ELR (cell line): ENCODE measurements at places on chromosomes 2 and 18.

GRCh38 chr2:229174794-229175496, 96.1 kb downstream of the PID1 start:
- DNase-seq: peak; percentile 79

DNA sequence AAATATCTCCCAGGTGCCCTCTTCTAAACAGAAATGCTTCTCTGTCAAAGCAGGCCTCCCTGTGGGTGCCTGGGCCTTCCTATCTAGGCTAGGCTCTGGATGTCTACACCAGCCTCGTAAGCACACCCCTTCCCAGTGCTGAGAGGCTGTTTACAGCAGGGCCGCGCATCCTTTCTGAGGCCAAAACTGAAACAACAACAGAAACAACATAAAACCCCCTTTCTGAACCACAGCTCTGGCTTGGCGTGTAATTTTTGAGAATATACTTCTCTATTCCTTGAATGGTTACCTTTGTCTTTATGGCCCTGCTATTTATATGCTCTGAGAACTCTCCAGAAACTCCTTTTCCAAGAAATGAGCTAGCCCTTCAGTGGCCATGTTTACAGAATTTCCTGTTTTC, 118.4 kb downstream of the BCL2L11 start:
- DNase-seq: no peak

DNA sequence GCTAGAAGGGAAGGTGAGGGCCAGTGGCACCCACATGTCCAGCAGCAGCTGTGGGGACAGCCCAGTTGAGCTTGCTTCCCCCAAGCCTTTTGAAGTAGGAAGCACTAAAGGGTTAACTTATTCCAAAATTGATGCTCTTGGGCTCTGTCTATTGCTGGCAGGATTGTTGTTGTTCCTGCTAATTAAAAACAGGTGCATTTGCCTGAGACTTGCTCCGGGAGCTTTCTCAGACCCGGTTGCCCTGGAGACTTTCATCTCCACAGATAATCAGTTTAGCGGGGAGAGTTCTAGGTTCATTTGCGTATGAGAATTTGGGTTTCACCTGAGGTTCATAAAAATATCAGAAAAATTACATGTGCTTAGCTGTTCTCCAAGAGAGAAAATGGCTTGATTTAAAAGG, 277.3 kb downstream of the LRATD1 start:
- DNase-seq: no peak

DNA sequence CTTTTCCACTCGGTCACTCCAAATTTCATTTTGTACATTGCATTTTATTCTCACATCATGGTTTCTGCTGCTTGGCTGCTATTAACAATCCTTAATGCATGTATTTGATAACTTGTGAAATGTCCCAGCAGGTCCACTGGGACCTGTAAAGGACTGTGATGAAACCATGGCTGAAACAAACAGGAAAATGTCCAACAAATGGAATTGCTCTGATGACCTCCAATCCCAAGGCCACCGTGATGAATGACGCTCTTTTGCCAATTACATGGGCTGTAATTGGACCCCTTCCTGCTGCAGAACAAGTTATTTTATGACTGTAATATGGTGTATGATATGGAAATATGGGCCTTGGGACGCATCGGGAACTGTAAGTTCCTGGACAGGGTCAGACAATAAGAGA, 224.2 kb upstream of the CXCR4 start:
- DNase-seq: no peak

- no peak for DNase-seq
Measured at GRCh38 chr2:206345606-206346005, 71.1 kb downstream of the ZDBF2 start.

DNA sequence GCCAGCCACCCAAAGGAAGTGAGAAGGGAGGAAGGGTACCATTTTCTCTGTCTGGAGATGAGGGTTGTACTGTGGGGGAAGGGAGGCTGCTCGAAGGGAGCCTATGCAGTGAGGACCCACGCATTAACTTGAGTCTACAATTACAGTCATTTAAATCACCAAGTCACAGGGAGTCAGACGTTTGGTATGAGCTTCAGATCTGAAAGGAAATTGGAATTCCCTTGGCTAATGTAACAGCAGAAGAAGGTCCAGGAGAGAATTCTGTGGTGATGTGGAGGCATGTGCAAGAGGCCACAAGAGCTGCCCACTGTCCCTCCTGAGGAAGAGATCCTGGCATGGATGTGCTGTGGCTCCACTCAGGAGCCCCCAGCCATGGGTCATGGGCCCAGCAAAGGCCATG, 22.5 kb downstream of the DAPL1 start:
- DNase-seq: peak; percentile 27

- DNase-seq: no peak
Measured at GRCh38 chr2:86213699-86214502, 14.6 kb downstream of the MRPL35 start.

- DNase-seq: no peak
Measured at GRCh38 chr2:135093193-135093592, 41.1 kb downstream of the RAB3GAP1 start.

GRCh38 chr2:25596516-25597244, 76.7 kb downstream of the DTNB start:
- no peak for DNase-seq

GRCh38 chr2:24618144-24618543, 127.1 kb downstream of the NCOA1 start:
- no peak for DNase-seq

GRCh38 chr2:106857882-106858478, 28.0 kb downstream of the ST6GAL2 start:
- DNase-seq: no peak

GRCh38 chr18:45169610-45170009, 445.7 kb upstream of the SLC14A2 start:
- peak; percentile 73 for DNase-seq

DNA sequence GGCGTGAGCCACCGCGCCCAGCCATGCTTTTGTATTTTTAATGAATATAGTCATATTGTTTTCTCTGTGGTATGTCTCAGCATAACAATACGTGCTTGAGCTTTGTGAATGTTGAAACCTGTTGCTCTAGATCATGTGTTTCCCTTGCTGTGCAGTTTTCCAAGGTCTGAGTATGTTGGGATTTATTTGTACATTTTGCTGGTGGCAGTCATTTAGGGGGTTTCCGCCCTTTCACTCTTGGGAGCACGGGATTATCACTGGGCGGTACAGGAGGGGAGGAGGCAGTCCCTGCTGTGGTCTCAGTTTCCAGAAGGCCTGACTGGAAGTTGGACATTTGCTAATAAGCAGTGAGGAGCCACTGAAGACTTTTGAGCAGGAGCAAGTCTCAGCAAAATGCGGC, 24.9 kb upstream of the CATIP start:
- DNase-seq: no peak

DNA sequence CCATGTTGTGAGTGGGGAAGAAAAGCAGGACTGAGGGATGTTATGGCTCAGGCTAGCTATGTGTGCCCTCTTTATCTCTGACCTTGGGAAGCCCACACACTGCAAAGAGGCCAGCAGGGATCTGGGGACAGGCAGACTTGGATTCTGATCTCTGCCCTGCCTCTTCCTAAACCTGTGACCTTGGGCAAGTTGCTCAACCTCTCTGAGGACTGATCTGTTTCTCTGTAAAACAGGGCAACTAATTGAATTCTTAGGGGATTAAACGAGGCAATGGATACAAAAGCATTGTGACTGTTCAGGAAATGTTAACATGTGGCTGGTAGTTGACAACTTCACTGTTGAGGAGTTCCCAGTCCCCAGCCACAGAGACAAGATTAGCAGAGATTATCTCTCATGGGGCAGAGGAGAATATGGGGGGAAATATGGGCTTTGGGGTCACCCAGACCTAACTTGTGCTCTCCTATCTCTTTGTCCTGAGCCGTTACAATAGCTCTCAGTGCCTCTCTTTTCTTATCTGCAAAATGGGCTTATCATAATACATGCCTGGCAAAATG, 184.7 kb upstream of the GLI2 start:
- no peak for DNase-seq

GRCh38 chr18:3806656-3807055, 356.7 kb downstream of the TGIF1 start:
- DNase-seq: no peak
